ENCODE measurements at places on chromosomes 2 and 18. TPM values are rescaled to one million over a fixed set of nuclear protein-coding genes. Genes with fewer than 3 reads are reported as not detected.

GRCh38 chr2:43325107-43325811 lies 98.9 kb upstream of the ZFP36L2 start:
- no peak for DNase-seq

GRCh38 chr2:20185176-20186022 lies 39.5 kb downstream of the SDC1 start:
- DNase-seq = no peak

DNA sequence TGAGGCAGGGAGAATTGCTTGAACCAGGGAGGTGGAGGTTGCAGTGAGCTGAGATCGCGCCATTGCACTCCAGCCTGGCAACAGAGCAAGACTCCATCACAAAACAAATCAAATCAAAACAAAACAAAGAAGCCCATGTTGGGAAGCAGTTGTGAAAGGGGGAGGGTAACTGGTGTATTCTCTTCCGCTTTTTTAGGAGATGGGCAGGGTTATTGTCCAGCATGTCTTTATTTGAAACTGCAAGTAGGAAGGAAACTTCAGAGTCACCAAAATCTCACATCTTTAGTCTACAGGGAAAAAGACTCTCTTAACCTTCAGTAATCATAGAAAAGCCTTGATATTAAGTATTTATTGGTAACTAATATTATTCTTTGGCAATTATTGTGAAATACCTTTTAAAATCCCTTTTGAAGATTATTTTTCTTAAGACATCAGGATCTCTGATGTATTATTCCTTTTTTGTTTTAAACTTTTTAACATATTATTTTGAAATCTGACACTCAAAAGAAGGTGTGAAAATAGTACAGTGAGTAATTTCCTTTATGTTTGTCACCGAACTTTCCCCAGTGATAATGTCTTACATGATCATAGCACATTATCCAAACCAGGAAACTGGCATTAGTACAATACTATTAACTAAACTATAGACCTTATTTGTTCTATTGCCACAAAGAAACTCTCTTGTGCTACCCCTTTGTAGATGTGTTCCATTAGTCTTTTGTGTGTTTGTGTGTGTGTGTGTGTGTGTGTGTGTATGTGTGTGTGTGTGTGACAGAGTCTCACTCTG lies 84.3 kb upstream of the LTBP1 start:
- DNase-seq = no peak

DNA sequence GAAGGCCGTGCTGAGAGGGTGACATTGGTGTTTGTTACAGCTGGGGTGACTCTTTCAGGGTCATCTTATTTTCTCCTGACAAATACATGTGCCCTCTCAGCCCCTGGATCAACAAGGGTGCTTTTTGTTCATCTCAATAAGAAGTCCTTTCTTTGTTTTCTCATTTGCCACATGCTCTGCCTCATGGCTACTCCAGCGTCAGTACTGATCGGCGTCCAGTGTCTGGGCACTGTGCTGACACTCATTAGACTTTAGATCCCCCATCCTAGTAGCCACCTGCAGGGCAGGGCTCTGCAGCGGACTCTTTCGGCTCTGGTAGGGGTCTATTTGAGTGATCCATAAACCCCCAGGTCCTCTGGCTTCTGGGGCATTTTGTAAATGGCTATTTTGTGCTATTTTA lies 38.4 kb downstream of the NPPC start:
- peak; percentile 6 for DNase-seq

DNA sequence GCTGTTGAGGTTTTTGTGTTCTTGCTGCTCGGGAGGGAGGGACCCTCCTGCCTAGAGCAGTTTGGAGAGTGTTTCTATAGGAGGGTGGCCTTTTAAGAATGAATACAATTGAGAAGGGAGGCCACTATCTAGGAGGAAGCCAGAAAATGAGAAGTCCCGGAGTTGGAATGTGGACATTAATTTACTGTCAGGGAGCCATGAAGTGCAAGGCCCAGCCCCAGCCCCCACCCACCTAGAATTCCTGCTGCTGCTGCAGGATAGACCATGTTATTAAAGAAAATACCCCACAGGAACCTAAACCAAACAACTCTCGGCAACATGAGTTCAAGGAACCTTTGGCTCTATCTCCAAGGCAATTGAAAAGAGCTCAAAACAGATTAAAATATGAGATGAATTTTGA lies 46.0 kb downstream of the ZBTB7C start:
- DNase-seq = no peak

- DNase-seq = no peak
Observed at GRCh38 chr2:70471129-70471528, 82.5 kb downstream of the TGFA start.

GRCh38 chr2:236720974-236721540 lies 151.4 kb downstream of the ACKR3 start:
- no peak for DNase-seq

DNA sequence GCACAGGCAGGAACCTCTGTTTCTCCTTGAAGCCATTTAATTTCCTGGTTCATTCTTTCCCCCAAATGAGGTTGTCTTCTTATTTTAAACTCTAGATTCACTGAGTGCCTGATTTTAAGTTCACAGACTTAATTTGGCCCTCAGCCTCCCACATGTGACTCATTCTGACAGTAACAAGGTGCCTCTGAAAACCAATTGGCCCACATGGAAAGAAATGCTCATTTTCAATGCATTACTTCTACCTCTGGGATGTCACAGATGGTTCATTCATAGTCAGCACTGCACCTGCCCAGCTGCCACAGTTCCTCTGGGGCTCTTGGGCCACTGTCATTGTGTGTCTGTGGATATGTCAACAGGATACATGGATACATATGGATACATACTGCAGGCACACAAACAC lies 140.4 kb upstream of the CAPN13 start:
- no peak for DNase-seq

DNA sequence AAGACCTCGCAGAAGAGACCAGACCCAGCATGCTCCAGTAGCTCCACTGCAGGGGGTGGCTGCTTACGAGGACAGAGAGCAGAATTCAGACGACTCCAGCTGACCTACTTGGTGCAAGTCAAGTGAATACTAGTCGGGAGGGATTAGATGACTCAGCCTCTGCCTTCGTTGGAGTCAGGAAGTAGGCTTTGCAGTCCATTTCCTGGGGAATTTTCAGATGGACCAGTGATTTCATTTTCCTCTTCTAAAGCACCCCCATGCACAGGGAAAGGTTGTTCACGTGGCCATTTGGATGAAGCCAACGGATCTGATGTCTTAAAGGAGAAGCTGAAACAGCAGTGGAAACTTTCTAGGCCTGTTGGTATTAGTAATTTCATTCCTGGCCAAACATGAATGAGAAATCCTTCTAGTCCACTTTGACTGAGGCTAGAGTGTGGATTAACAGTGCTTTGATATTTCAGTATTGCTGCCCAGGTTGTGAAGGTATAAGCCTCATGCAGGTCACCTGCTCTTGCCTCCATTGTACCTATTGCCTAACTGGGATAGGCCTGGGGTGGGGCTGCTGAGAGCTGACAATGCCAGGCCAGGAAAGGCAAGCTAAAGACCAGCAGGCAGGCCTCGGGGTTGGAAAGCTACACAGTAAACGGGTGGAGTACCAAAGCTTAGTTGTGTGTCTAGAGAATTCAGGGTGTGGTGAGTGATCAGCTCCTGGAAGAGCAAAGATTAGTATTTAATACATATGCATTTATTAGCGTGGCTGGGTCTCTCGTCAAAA lies 117.6 kb upstream of the FOSL2 start:
- DNase-seq = peak; percentile 88

GRCh38 chr2:136029149-136029548 lies 43.7 kb upstream of the DARS1 start:
- DNase-seq = no peak

- DNase-seq = peak; percentile 68
Observed at GRCh38 chr2:10004401-10004800, 38.9 kb upstream of the KLF11 start.

DNA sequence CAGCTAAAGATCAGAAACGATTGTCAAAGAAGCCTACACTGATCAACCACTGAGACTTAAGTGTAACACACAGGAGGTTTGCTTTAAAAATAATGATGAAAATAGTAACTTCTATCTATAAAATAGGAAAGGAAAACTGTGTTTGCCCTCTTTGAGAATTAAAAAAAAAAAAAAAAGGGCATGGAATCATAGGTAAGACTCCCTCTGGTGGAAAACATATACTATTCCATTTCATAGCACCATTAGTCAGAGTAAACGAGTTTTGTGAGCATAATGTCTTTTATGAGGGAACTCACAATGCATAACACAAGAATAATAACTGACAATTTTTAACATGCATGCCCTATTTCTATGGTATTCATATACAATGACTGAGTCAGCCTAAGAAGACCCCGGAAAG lies 36.3 kb downstream of the SLC35F5 start:
- DNase-seq = no peak

DNA sequence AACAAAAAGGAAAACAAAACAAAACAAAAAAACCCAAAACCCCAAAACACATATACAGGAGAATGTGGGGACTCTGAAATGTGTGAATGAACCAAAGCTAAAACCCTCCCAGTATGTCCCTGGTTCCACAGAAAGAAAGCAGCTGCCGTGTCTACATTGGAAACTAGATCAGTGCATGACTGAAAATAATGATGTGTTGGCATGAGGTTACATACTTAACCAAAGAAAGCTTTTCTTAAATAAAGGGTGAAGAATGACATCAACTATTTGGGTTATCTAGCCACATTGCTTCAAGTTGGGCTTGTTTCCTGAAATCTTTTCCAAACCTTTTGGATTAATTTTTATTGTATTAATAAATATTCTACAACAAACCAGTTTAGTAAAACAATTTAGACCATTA lies 91.9 kb upstream of the FN1 start:
- DNase-seq = no peak

DNA sequence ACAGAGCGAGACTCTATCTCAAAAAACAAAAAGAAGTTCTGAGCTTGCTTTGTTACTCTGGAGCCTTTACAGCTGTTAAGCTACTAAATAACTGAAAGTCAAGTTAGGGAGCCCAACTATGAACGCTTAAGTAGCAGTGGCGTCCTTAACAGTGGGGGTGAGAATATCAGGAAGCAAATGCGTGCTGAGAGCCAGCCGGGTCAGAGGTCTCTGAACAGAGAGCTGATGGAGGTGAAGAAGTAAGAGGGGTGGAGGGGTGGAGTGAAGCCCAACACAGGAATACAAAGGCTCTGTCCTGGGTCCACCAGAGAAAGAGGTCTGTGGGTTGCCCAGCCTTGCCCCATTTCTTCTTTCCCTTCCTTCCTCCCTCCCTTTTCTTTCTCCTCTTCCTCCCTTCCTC lies 104.1 kb upstream of the GATA6 start:
- DNase-seq = no peak

DNA sequence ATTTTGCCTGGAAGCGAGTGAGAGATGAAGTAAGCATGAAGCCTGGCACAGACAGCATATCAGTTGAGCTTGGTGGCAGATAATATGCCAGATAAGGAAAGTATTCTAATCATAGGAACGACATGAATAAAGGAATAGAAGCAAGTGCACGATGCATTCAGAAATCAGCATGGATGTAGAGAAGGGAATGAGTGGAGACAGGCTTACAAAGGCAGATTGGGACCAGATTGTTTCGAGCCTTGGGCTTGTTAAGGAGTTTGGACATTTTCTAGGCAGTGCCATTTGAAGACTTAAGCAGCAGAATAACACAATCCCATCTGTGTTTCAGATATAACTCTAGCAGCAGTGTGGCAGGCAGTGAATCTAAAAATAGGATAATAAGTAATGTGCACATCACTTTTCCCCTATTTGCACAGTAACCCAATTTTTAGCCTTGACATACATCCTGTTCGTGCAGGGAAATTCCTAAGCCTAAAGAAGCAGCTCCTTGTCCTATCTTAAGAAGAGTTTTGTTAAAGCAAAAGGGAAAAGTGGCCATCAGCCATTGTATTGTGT lies 450.2 kb downstream of the PLCL1 start:
- no peak for DNase-seq

TMEM247 gene
- total RNA-seq = not detected

ESPNL gene
- 0.13 TPM for total RNA-seq

CNGA3 gene
- not detected for total RNA-seq

LRRTM1 gene
- total RNA-seq = 0.10 TPM

BMP10 gene
- total RNA-seq = not detected

CCDC121 gene
- total RNA-seq = 6.0 TPM

REG1B gene
- total RNA-seq = not detected

ITGA6 gene
- 116 TPM for total RNA-seq

Data from lower leg skin (tissue), 4 donors.